ENCODE measurements at places on chromosomes 6 and 20.

GRCh38 chr6:160426136-160426535 is 78.0 kb downstream of the SLC22A3 start:
- DNase-seq: no peak

DNA sequence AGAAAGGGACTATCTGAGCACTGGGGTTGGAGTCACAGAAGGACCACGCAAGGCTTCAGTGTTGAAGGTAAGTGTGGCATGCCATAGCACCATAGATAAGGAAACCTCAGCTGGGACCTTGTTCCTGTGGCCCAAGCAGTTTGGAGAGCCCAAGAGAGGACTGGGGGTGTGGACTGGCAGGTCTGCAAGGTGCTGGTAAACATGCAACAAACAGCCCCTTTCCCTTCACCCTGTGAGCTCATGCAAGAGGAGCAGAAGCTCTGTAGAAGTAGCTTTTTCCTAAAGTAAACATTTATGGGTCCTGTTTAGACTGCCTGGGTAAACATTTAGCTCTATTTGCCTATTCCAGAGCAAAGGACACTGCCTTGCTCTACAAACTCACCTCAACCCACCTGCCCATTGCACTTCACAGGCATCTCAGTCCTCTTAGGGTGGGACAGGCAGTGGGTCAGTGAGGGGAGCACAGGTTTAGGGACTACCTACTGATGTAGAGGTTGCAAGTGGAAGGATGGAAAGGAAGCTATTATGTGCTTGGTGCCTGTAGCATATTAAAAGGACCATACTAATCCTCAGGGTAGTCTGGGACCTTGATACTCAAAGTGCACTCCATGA is 12.0 kb downstream of the ZSCAN31 start:
- no peak for DNase-seq

GRCh38 chr6:123990376-123990775 is 186.7 kb downstream of the NKAIN2 start:
- DNase-seq: no peak

DNA sequence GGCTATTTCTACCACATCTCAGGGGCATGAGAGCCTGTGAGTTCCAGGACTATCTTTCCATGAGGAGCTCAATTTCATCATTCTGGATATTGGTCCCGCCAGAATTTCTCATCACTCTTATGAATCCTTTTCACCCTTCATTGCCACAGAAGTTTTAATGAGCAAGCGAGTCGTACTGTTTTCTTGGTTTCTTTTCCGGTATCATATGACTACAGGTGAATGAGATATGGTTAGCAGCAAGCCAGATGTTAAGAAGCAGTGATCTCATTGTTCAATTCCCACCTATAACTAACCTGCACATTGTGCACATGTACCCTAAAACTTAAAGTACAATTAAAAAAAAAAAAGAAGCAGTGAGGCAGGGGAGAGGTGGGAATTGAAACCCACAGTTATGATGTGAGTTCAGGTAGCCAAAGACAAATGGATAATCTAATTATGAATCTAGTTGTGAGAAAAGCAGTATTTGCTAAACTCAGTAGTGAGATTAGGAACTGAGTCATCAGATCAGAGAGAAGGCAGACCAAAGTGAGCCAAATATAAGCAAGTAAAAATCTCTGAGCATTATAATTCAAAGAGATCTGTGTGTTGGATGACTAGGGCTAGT is 78.0 kb upstream of the ELOVL5 start:
- DNase-seq: no peak

DNA sequence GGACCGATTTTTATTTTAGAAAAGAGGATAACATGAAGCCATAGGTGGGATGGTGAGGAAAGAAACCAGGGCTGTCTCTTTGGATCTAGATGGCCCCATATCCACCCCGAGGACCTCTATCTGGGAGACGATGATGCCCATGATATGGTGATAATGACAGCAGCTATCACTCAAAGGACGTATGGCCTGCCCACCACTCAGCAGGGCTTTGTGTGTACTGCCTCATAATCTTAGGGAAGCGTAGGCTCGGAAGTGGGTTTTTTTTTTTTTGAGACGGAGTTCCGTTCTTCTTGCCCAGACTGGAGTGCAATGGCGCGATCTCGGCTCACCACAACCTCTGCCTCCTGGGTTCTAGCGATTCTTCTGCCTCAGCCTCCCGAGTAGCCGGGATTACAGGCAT is 8.2 kb upstream of the TAF8 start:
- DNase-seq: no peak

DNA sequence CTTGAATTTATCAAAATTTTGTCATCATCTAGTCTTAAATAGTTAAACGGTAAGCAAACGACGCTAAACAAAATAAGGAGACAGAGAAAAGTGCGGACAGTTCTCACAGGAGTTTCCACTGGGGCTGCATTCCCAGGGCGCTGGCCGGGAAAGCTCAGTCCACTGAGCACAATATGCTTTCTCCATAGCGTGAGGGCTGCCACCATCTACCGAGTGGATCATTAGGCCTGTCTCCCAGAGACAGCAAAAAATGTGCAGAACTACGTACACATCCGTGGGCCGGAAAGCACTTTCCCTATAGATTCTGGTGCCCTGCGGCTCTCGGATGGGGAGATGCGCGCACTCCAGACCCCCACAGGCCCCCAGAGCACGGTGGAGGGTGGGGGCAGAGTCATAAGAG is 84.9 kb downstream of the THBS2 start:
- no peak for DNase-seq

- DNase-seq: no peak
These were observed 242.8 kb downstream of the FARS2 start for GRCh38 chr6:5504078-5504477.

DNA sequence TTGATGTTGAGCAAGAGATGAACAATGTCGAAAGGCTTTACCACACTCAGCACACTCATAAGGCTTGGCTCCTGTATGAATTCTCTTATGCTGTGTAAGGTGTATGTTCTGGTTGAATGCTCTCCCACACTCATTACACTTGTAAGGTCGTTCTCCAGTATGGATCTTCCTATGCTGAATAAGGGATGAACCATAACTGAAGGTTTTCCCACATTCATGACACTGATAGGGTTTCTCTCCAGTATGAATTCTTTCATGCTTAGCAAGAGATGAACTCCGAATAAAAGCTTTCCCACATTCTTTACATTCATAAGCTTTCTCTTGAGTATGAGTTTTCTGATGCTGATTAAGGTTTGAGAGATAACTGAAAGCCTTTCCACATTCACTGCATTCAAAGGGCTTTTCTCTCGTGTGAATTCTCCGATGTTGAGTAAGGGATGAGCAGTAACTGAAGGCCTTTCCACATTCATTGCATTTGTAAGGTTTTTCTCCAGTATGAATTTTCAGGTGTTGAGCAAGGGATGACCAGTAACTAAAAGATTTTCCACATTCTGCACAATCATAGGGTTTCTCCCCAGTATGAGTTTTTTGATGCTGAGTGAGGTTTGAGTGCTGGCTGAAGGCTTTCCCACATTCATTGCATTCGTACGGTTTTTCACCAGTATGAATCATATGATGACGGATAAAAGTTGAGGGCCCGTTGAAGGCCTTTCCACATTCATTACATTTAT is 21.1 kb downstream of the ZNF184 start:
- DNase-seq: no peak

DNA sequence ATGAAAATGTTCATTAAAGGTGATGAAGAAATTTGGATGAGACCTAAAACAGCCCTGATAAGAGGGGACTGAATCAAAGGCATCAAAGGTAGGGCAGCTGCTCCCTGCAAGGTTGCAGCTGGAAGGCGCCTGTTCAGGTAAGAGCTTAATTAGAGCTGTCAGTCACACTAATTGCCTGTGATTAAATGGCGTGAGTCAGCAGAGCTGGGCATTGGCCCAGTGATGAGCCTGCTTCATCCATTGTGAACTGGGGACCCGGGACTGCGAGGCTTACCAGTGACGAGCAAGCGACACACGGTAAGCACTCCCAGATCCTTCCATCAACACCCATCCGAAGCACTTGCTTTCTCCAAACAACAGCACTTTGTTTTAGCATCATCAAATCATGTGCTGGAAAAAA is 621.5 kb upstream of the CDH4 start:
- DNase-seq: peak; percentile 43

DNA sequence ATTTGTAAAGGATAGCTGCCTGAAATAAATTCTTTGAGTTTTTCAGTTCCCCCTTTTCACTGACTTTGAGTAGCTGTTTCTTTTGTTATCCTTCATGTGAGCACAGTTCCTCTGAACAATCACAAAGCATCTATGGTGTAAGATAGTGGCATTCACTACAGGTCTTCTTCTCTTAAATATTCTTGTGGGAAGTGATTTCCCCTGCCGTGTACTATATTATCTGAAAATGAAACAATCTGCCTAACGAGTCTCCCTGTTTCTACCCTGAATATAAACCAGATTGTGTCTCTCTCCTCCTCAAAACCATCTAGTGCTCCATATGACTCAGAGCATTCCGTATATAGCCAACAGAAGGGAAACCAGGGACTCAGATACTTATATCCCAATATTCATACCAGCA is 380.1 kb upstream of the SOX4 start:
- DNase-seq: no peak

DNA sequence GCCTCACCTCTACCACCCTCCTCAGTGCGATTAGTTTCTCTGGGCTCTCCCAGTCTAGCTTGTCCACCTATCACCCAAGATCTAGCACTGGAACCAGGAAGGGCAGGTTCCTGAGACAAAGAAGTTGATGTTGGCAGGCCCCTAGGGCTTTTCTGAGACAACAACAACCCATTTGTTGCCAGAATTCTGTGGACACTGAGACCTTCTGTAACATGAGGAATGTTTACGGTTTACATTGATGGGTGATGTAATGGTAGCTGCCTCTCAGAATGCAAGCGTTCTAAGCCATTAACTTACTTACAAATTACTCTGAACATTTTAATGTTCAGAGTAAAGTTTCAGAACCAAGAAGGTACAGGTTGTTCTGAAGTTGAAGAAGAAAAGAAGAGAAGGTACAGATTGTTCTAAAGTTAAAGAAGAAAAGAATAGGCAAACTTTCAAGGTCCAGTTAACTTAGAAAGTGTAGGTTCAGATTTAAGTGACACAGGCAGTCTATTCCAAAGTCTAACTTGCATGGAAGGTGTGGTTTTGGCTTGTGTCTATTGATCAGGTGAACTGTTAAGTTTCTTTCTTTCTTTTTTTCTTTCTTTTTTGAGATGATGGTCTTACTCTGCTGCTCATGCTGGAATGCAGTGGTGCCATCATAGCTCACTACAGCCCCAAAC is 3.7 kb upstream of the MED23 start:
- DNase-seq: no peak

DNA sequence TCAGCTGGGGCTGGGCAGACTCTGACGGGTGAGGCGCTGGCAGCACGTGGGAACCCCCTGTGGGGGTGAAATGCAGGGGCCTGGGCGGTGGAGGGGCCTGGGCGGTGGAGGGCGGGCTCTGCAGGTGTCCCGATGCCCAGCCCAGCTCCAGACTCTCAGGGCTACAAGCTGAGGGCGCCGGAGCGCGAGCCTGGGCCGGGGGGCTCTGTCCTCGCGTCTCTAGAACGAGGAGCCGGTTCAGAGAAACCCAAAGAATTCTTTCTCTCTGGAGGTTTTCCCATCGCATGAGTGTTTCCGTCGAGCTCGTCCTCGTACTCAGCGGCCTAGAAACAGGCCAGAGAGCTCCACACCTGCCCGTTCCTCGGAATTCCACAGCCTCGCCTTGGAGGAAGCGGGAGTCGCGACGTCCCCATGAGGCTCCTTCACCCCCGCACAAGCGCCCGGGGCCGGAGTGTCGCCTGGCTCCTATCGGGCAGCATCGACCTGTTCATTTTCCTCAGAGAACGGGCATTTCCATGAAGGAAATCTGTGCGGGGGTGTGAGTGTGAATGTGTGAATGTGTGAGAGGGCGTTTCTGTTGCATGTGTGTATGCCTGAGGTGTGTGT is 76.9 kb downstream of the SMOC2 start:
- no peak for DNase-seq

DNA sequence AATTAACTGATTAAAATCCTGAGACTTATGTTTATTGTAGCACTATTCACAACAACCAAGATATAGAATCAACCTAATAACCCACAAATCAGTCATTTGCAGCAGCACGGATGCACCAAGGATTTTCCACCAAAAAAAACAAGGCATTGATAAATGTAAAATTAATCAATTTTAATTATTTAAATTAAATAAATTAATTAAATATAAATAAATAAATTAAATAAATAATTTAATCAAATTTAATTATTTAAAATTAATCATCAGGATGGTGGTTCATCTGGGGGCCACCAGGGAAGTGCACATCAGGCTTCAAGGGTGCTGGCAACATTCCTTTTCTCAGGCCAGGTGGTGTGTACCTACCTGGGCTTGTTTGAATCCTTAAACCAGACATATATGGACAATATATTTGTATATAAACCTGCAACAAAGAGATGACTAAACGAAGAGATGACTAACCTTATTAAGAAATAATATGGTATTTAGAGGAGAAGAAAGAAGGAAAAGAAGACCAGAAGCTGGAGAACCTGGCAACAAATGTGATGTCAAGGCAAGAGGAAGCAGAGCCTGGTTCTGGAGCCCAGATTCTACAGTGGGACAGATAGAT is 89.2 kb downstream of the CD164 start:
- DNase-seq: no peak

GRCh38 chr6:36777801-36778200 is 61.4 kb downstream of the CPNE5 start:
- DNase-seq: no peak

DNA sequence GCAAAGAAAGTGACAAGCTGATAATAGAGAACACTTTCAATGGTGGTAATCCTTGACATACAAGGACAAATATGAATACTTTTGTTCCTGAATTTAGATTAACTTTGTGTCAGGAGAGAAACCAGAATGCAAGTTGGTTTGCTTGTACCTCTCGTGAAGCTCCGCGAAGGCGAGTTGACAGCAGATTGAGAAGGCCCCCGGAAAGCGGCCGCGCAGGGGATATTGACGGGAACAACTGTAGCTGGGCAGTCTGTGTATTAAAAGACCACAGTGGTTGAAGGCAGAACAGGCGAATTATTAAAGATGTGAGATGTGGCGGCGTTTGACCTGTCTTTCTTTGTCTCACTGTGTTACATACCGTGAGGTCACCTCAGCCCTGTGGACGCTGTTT is 175.8 kb upstream of the RALGAPA2 start:
- DNase-seq: no peak

- no peak for DNase-seq
These were observed 18.5 kb upstream of the SCUBE3 start for GRCh38 chr6:35195120-35195780.

DNA sequence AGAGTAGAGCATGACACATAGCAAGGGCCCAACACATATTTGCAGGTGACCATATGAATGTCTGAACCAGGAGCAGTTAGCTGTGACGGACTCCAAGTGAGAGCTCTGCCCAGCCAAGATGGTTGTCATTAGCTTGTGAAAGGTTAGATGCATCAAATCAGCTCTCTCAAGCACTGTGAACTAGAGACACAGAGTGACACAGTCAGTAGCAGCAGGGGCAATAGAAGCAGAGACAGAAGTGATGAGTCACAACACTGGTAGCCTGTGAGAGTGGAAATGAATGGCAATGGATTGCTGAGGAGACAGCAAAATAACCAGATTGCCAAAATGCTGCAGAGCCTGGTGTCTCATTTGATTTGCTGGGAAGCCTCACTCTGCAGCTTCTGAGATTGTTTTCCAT is 558.9 kb downstream of the PKHD1 start:
- DNase-seq: no peak

Data from NCI-H187 treated with DMSO at 0.1 percent for 48 hours (cell line).